ENCODE measurements at places on chromosomes 6 and 20.

- DNase-seq: no peak
Observed at GRCh38 chr6:135285165-135285564, 104.1 kb downstream of the MYB start.

DNA sequence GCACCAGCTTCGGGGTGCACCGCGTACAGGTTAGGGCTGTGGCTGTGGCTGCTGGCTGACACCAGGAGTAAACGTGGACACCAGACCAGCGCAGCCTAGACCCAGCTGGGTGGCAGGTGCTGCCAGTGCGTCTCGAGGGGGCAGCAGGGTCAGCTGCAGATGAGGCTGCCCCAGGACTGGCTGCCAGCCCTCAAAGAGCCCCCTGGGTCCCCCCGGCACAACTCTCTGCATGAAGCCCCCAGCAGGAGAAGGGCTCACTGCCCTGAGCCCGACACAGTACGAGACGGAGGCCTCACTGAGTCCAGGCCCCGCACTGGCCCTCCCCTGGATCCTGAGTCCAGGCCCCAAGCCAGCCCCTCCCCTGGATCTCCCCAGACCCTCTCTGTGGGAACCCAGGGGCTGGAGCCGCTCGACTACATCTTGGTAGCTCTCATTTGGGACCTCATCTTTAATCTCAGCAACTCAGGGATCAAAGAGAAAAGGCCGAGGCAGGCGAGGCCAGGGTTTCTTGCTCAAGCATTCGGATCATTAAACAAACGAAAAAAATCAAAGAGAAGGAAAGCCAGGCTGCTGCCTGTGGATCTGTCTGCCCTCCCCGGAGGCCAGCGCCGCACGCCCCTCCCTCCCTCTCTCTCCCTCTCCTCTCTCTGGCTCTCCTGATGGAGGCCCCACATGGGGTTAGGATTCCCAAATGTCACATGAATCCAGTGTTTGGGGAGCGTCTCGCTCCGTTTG lies 7.0 kb upstream of the NKAIN4 start:
- no peak for DNase-seq

DNA sequence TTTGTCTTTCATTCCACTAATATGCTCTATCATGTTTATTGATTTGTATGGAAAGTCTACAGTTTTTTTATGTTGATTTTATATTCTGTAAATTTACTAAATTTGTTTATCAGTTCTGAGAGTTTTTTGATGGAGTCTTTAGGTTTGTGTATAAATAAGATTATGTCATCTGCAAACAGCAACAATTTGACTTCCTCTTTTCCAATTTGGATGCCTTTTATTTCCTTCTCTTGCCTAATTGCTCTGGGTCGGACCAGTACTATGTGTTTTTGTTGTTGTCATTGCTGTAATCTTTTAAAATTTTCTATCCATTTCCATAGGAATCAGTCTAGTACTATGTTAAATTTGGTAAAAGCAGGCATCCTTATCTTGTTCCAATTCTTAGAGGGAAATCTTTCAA lies 31.5 kb upstream of the POLR1H start:
- DNase-seq: no peak

DNA sequence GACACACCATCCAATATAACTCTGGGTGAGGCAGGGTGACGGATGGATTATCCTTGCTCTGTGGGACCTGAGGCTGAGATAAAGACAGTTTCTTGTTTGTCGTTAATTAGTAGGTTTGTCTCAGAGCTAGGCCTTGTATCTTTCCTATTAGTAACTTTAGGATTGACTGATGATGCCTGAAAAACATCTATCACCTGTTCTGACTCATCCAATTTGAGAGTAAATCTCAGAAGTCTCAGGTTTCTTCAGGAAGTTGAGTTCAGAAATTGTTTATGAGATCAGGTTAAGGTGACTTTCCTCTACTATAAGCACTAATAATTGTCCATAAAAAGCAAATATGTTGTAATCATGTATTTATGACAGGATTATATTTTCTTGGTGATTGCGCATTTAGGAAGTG lies 129.5 kb upstream of the SUPT3H start:
- no peak for DNase-seq

- DNase-seq: no peak
Observed at GRCh38 chr6:143396497-143397226, 53.8 kb downstream of the ADAT2 start.

- no peak for DNase-seq
Observed at GRCh38 chr6:24930431-24930871, 5.3 kb downstream of the RIPOR2 start.

GRCh38 chr6:17101422-17102257 lies at the start of gene STMND1:
STMND1 (plus strand) TSS chr6:17102050; CDS start chr6:17102258, 208 bp downstream.
- DNase-seq: no peak

Data from CD4-positive, alpha-beta T cell treated with Interferon gamma for 1 hour (primary cell).